Activated CD4-positive, alpha-beta T cell treated with anti-CD3 and anti-CD28 coated beads for 36 hours (primary cell): ENCODE measurements at places on chromosomes 4 and X. TPM values are rescaled to one million over a fixed set of nuclear protein-coding genes. Genes with fewer than 3 reads are reported as not detected.

GRCh38 chr4:177322881-177323280 lies 13.2 kb downstream of the NEIL3 start:
- no peak overlapping the region for H3K4me3 ChIP-seq
- H3K27ac ChIP-seq: no peak overlapping the region
- peaks cover 39% of the 10 kb centered on the region for H3K4me1 ChIP-seq

GRCh38 chr4:24630937-24631336 lies 46.6 kb upstream of the DHX15 start:
- H3K27me3 ChIP-seq: peaks cover 12% of the 10 kb centered on the region
- H3K4me3 ChIP-seq: no peak overlapping the region
- H3K36me3 ChIP-seq: no peaks in the 10 kb centered on the region
- no peaks in the 10 kb centered on the region for H3K4me1 ChIP-seq
- H3K27ac ChIP-seq: no peak overlapping the region

- peaks cover 9% of the 10 kb centered on the region for H3K4me1 ChIP-seq
- H3K27me3 ChIP-seq: no peaks in the 10 kb centered on the region
- no peaks in the 10 kb centered on the region for H3K36me3 ChIP-seq
- no peak for DNase-seq
- no peak overlapping the region for H3K4me3 ChIP-seq
- no peak overlapping the region for H3K27ac ChIP-seq
Measured at GRCh38 chrX:153765138-153766079, 1.4 kb downstream of the PLXNB3 start.

DNA sequence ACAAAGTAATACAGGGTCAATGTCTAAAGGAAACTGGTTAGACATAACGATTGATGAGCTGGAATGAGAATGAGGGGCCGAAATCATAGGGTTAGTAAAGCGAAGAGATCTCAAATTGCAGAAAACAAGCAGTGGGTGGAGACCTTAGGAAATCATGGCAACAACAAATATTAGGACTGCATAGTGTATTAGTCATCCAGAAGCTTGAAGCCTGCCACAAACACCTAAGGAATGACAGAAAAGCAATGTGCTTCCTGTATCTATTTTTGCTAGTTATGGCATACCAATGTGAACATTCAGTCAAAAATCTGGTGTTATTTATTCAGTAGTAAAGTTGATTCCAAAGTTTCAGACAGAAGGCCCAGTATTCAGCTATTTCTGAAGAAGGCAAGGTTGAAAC lies 410.9 kb upstream of the CT83 start:
- no peak for DNase-seq
- H3K4me1 ChIP-seq: no peaks in the 10 kb centered on the region
- no peak overlapping the region for H3K27ac ChIP-seq
- no peak overlapping the region for H3K4me3 ChIP-seq
- no peaks in the 10 kb centered on the region for H3K36me3 ChIP-seq

The ZNF711 gene
- total RNA-seq: 0.90 TPM

The ANK2 gene
- total RNA-seq: 2.1 TPM

The EDA2R gene
- 1.1 TPM for total RNA-seq
